ENCODE measurements at places on chromosomes 16 and 17. TPM values are rescaled to one million over a fixed set of nuclear protein-coding genes. Genes with fewer than 3 reads are reported as not detected.

DNA sequence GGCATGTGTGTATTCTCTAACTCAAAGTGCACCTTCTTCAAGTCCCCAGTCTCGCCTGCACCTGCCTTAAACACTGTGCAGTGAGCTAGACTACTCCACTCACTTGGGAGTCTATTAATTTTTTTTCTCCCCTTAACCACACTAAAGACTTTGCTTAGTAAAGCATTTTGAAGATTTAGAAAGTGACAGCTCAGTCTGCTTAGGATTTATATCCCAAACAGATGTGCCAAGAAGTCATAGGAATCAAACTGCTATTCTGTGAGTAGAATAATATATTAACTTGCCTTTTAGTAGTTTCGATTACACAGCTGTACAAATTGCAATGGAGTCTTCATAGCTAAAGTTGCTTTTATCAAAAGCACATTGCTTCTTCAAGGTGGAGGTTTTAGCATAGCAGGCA is 47.2 kb upstream of the MED13 start:
- H3K4me1 ChIP-seq = no peaks in the 10 kb centered on the region
- no peak for DNase-seq
- no peaks in the 10 kb centered on the region for H3K36me3 ChIP-seq
- no peak overlapping the region for H3K27ac ChIP-seq
- H3K4me3 ChIP-seq = no peak overlapping the region

CBFA2T3 gene
- 17.5 TPM for polyA plus RNA-seq

NDRG4 gene
- polyA plus RNA-seq = 593 TPM

CCDC182 gene
- not detected for polyA plus RNA-seq

DNA sequence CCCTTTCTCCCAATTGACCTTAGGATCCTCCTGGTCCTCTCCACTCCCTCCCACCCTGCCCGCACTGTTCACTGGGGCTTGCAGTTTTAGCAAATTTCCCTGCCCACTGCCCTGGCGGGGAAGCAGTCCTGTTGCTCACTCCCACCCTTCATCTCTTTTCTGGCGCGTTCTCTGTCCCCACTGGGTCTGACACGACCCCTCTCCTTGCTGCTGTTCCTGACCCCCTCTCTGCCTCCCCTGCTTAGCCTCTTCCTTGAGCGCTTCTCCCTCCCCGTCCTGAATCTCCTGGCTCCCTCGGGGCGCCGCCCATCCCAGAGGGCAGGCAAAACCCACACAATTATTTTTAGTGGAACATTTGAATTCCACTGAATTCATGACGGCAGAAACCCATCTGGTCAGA is 1796.4 kb downstream of the TP53TG3F start:
- no peaks in the 10 kb centered on the region for H3K27me3 ChIP-seq
- no peak for DNase-seq
- no peaks in the 10 kb centered on the region for H3K4me1 ChIP-seq
- no peak overlapping the region for H3K27ac ChIP-seq

- peaks cover 8% of the 10 kb centered on the region for H3K4me1 ChIP-seq
- H3K27me3 ChIP-seq = no peaks in the 10 kb centered on the region
- no peaks in the 10 kb centered on the region for H3K36me3 ChIP-seq
- DNase-seq = no peak
Measured at GRCh38 chr16:71288570-71288889, 672 bp downstream of the CMTR2 start.

DNA sequence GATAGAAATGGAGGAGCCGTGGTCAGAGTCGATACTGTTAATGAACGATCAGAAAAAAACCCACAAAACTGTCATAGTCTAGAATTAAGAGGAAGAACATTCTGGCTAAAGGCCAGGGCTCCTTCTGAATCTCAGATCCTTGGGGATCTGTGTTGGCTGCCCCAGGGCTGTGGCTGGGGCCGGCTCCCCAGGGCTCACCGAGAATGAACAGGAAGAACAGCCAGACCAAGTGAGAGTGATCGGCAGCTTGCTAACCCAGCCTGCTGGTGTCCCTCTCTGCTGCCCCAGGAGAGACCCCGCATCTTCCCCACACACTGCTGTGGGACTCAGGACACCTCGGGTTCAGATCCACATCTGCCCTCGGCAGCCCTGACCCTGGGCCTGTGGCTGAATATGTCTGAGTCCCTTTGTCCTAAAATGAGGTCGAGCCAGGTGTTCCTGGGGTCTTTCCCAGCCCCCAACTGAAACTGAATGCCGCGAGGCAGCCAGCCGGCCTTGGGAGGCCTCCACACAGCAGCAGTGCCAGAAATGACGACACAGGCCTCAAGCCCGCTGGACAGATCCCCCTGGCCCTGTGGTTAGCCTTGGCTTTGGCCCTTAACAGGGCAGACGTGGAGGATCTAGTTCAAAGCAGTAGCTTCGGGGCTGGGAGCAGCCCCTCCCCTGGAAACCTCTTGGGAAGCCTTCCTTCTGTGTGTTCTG is 23.9 kb upstream of the CLEC18A start:
- H3K4me1 ChIP-seq = peaks cover 25% of the 10 kb centered on the region
- peaks cover 44% of the 10 kb centered on the region for H3K36me3 ChIP-seq
- peak overlapping the region; percentile 25 for H3K27ac ChIP-seq
- no peak overlapping the region for H3K4me3 ChIP-seq

CHST5 gene
- 4.9 TPM for polyA plus RNA-seq

- no peak overlapping the region for H3K27ac ChIP-seq
- H3K4me1 ChIP-seq = no peaks in the 10 kb centered on the region
- no peak for DNase-seq
- no peaks in the 10 kb centered on the region for H3K27me3 ChIP-seq
- H3K36me3 ChIP-seq = peaks cover 14% of the 10 kb centered on the region
Measured at GRCh38 chr17:6525141-6525540, 31.2 kb downstream of the PITPNM3 start.

DNA sequence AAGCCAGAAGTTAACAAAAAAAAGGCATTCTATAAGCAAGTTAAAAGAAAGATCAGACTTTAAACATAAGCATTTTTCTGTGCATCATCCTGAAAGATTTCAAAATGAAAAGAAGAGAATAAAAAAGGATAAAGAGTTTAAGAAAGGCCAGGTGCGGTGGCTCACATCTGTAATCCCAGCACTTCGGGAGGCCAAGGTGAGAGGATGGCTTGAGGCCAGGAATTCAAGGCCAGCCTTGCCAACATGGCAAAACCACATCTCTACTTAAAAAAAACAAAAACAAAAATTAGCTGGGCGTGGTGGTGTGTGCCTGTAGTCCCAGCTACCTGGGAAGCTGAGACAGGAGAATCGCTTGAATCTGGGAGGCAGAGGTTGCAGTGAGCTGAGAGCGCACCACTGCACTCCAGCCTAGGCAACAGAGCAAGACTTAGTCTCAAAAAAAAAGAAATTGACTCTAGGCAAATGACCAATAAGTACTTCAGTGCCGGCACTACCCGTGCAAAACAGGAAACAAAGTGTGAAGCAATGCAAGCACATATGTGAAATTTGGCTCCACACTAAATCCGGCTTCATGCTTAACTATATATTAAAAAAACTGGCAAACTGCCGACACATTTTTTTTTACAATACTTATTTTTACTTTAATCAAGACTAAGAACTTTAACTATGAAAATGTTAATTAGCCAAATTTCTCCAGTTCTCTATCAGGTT is 83.2 kb upstream of the C17orf78 start:
- no peak for DNase-seq
- no peaks in the 10 kb centered on the region for H3K4me1 ChIP-seq

- H3K36me3 ChIP-seq = no peaks in the 10 kb centered on the region
- DNase-seq = no peak
- H3K27me3 ChIP-seq = peaks cover 60% of the 10 kb centered on the region
- H3K27ac ChIP-seq = no peak overlapping the region
Measured at GRCh38 chr17:47869114-47869513, 18.2 kb upstream of the SP6 start.

DNA sequence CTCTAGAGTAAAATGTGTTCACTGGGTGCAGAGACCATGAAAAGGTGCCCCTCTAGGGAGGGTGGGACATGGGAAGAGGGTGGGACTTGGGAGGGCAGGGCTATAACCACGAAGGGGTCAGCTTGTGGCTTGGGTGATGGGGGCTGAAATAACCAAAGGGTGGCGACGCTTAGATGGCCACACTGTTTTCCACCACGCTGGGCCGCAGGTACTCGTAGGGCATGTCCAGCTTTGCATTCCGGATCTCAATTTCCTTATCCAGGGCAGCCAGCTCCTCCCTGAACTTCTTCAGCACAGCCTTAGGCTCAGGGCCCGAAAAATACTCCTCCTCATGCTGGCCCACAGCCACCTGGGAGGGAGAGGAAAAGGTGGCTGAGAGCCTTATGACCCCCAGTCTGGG is 10.0 kb downstream of the ALOX15 start:
- no peak overlapping the region for H3K4me3 ChIP-seq
- H3K36me3 ChIP-seq = no peaks in the 10 kb centered on the region
- peaks cover 6% of the 10 kb centered on the region for H3K4me1 ChIP-seq
- DNase-seq = no peak
- no peak overlapping the region for H3K27ac ChIP-seq

DNA sequence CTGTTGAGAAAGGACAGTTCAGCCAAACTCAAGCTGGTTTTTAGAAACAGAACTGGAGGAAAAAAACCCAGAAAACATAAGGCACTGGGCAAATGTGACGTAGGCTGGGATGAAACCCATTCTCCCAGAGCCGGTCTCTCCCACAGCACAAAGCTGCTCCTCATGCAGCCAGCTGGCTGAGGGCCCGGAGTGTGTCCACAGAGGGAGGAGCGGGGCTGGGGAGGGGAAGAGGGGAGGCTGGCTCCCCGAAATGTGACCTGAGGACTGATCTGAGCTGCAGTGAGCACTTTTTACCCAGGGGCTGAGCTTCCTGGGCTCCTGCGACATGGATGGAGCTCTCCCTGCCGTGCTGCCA is 20.8 kb downstream of the FOXF1 start:
- H3K27ac ChIP-seq = peak overlapping the region; percentile 50
- peaks cover 43% of the 10 kb centered on the region for H3K36me3 ChIP-seq
- no peaks in the 10 kb centered on the region for H3K27me3 ChIP-seq
- H3K4me3 ChIP-seq = no peak overlapping the region
- DNase-seq = no peak

GRCh38 chr16:27920391-27920891 is 143.1 kb downstream of the GSG1L start:
- no peak overlapping the region for H3K27ac ChIP-seq
- no peaks in the 10 kb centered on the region for H3K36me3 ChIP-seq
- H3K4me3 ChIP-seq = no peak overlapping the region
- DNase-seq = peak; percentile 71
- peaks cover 2% of the 10 kb centered on the region for H3K27me3 ChIP-seq
- peaks cover 11% of the 10 kb centered on the region for H3K4me1 ChIP-seq

- DNase-seq = no peak
Measured at GRCh38 chr17:2172077-2172851, 117.4 kb downstream of the HIC1 start.

- H3K27me3 ChIP-seq = peaks cover 2% of the 10 kb centered on the region
- H3K4me1 ChIP-seq = peaks cover 16% of the 10 kb centered on the region
- H3K27ac ChIP-seq = no peak overlapping the region
Measured at GRCh38 chr16:11250091-11250785, 5.8 kb downstream of the SOCS1 start.

GRCh38 chr16:70651524-70651923 is 5.2 kb downstream of the IL34 start:
- no peak overlapping the region for H3K4me3 ChIP-seq
- H3K27me3 ChIP-seq = no peaks in the 10 kb centered on the region
- DNase-seq = no peak
- H3K27ac ChIP-seq = no peak overlapping the region
- H3K36me3 ChIP-seq = peaks cover 3% of the 10 kb centered on the region
- peaks cover 27% of the 10 kb centered on the region for H3K4me1 ChIP-seq

- H3K36me3 ChIP-seq = no peaks in the 10 kb centered on the region
- H3K27ac ChIP-seq = no peak overlapping the region
- no peak overlapping the region for H3K4me3 ChIP-seq
- no peak for DNase-seq
Measured at GRCh38 chr17:76844846-76845245, 23.4 kb upstream of the MGAT5B start.

DNA sequence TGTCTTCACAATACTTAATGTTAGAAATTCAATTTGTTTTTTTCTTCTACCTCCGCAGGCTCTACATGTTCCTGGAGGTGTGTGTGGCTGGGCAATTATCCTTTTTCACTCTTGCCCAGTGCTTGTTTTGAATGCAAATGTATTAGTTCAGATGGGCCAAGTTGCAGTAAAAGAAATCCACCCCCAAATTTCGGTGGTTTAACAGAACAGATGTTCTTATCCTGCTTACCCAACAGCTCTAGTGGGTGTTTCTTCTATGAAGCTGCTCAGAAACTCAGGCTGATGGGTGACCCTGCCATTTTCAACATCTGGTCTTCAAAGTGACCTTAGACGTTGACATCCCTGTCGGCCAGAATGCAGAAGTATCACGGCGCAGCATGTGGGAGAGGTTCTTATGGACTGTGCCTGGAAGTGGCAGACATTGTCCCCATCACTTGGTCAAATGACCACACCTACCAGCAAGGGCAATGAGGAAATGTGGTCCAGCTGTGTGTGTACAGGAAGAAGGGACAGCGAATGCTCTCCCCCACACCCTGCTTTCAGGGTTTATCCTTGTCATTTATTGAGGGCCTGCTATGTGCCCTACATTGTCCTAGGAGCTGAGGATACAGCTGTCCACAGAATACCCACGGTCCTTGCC is 157.3 kb downstream of the CDH13 start:
- no peaks in the 10 kb centered on the region for H3K36me3 ChIP-seq
- no peak overlapping the region for H3K4me3 ChIP-seq
- no peak overlapping the region for H3K27ac ChIP-seq
- DNase-seq = no peak
- H3K27me3 ChIP-seq = no peaks in the 10 kb centered on the region

GRCh38 chr17:2695243-2695960 is 16.2 kb downstream of the CLUH start:
- no peak overlapping the region for H3K27ac ChIP-seq
- no peaks in the 10 kb centered on the region for H3K4me1 ChIP-seq
- DNase-seq = no peak
- H3K4me3 ChIP-seq = no peak overlapping the region
- no peaks in the 10 kb centered on the region for H3K27me3 ChIP-seq

FBXW10 gene
- polyA plus RNA-seq = 0.51 TPM

GPR179 gene
- 6.3 TPM for polyA plus RNA-seq

CD79B gene
- polyA plus RNA-seq = 0.36 TPM

DNA sequence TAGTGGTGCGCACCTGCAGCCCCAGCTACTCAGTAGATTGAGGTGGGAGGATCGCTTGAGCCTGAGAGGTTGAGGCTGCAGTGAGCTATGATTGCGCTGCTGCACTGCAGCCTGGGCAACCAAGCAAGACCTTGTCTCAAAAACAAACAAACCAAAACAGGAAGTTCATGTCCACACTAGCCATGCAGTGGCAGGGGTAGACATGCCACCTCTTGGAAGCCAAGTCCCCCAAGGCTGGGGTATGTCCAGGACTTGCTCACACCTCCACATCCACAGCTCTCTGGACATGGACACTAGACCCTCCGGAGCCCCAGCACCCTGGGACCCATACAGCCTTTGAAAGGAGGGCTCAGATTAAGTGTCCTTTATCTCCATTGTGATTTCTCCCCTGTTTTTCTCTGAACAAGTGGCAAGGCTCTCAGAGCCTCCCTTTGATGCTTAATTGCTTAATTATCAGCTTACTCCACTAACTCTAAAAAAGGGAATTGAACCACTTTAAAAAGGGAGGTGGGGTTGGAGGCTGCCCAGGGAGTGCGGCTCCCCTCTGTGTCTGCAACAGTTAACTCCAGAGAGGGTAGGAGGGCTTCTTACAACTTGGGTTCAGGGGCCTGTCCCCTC is 424.6 kb upstream of the C16orf82 start:
- DNase-seq = no peak
- H3K36me3 ChIP-seq = no peaks in the 10 kb centered on the region
- H3K4me3 ChIP-seq = no peak overlapping the region
- no peak overlapping the region for H3K27ac ChIP-seq
- H3K27me3 ChIP-seq = no peaks in the 10 kb centered on the region
- no peaks in the 10 kb centered on the region for H3K4me1 ChIP-seq

INO80E gene
- 66.4 TPM for polyA plus RNA-seq

PRRT2 gene
- 244 TPM for polyA plus RNA-seq

- DNase-seq = no peak
- H3K27ac ChIP-seq = no peak overlapping the region
- no peaks in the 10 kb centered on the region for H3K27me3 ChIP-seq
- no peaks in the 10 kb centered on the region for H3K4me1 ChIP-seq
- H3K36me3 ChIP-seq = no peaks in the 10 kb centered on the region
Measured at GRCh38 chr16:53537626-53538025, 34.6 kb upstream of the AKTIP start.
